ENCODE measurements at places on chromosomes 6 and 20.

GRCh38 chr6:75272145-75272840, 12.3 kb downstream of the TMEM30A start:
- no peak overlapping the region for H3K4me3 ChIP-seq
- H3K36me3 ChIP-seq, result peaks cover 3% of the 10 kb centered on the region
- no peaks in the 10 kb centered on the region for H3K4me1 ChIP-seq
- H3K27me3 ChIP-seq, result no peaks in the 10 kb centered on the region
- H3K27ac ChIP-seq, result no peak overlapping the region
- DNase-seq, result no peak

- peaks cover 10% of the 10 kb centered on the region for H3K27me3 ChIP-seq
- peak; percentile 55 for DNase-seq
- no peak within 1 kb of the TSS for H3K4me3 ChIP-seq
- no peak within 1 kb of the TSS for H3K27ac ChIP-seq
- no peaks in the 10 kb centered on the region for H3K36me3 ChIP-seq
These were observed at the start of gene MUC22 for GRCh38 chr6:31010393-31011060. TSS of gene MUC22 (plus strand) at chr6:31010474. CDS start at chr6:31010707, 233 bp downstream.

DNA sequence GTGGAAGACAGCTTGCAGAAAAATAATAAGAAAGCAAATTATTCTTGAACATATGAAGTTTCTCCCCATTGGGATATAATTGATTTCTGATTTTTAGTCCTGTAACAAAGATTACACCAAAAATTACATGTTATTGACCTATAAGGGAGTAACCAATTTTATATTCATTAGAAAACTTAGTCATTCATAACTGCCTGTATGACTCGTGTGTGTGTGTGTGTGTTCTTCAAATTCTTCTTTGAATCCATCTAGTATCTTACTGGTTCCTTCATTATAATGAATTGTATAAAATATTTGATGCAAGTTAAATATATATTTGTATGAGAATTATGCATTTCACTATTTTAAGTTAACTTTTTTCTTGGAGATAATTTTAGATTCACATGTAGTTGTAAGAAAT, 310.4 kb downstream of the HAO1 start:
- no peak overlapping the region for H3K27ac ChIP-seq
- DNase-seq, result no peak
- H3K36me3 ChIP-seq, result no peaks in the 10 kb centered on the region
- no peak overlapping the region for H3K4me3 ChIP-seq

- no peaks in the 10 kb centered on the region for H3K36me3 ChIP-seq
- H3K27ac ChIP-seq, result no peak overlapping the region
- H3K27me3 ChIP-seq, result peaks cover 20% of the 10 kb centered on the region
- no peak overlapping the region for H3K4me3 ChIP-seq
These were observed 2.8 kb upstream of the LBP start for GRCh38 chr20:38343311-38344106.

GRCh38 chr6:2192976-2193375, 52.4 kb downstream of the GMDS start:
- H3K4me3 ChIP-seq, result no peak overlapping the region
- peak; percentile 74 for DNase-seq
- H3K27ac ChIP-seq, result no peak overlapping the region
- no peaks in the 10 kb centered on the region for H3K36me3 ChIP-seq

GRCh38 chr20:50788045-50788991, 6.5 kb upstream of the BCAS4 start:
- DNase-seq, result peak; percentile 11
- H3K27ac ChIP-seq, result no peak overlapping the region
- H3K27me3 ChIP-seq, result no peaks in the 10 kb centered on the region
- peaks cover 9% of the 10 kb centered on the region for H3K4me1 ChIP-seq
- no peaks in the 10 kb centered on the region for H3K36me3 ChIP-seq
- no peak overlapping the region for H3K4me3 ChIP-seq

- H3K36me3 ChIP-seq, result no peaks in the 10 kb centered on the region
- peaks cover 14% of the 10 kb centered on the region for H3K4me1 ChIP-seq
- no peaks in the 10 kb centered on the region for H3K27me3 ChIP-seq
- no peak overlapping the region for H3K27ac ChIP-seq
These were observed 46.9 kb upstream of the TRIM26 start for GRCh38 chr6:30260036-30260504.

DNA sequence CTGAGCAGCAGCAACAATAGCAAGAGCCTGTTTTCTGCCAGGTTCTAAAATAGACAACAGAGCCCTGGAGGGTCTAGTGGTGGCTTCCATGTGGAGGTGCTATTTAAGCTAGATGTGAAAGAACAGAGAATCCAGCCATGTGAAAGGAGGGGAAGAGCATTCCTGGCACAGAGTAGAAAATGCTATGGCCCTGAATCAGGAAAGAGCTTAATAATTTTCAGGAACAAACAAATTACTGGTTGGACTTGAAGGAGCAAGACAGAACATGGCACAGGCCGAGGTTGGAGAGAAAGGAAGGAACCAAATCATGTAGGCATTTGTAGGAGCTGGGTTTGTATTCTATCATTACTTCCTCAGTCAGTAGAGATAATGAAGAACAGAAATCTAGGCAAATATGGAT, 98.3 kb downstream of the AIG1 start:
- H3K27ac ChIP-seq, result no peak overlapping the region
- DNase-seq, result no peak
- H3K4me1 ChIP-seq, result no peaks in the 10 kb centered on the region
- no peaks in the 10 kb centered on the region for H3K36me3 ChIP-seq
- no peaks in the 10 kb centered on the region for H3K27me3 ChIP-seq

- no peaks in the 10 kb centered on the region for H3K4me1 ChIP-seq
- DNase-seq, result no peak
- no peak overlapping the region for H3K27ac ChIP-seq
- no peaks in the 10 kb centered on the region for H3K36me3 ChIP-seq
- H3K27me3 ChIP-seq, result peaks cover 3% of the 10 kb centered on the region
- no peak overlapping the region for H3K4me3 ChIP-seq
These were observed 255.6 kb downstream of the PREX1 start for GRCh38 chr20:48571949-48572847.

DNA sequence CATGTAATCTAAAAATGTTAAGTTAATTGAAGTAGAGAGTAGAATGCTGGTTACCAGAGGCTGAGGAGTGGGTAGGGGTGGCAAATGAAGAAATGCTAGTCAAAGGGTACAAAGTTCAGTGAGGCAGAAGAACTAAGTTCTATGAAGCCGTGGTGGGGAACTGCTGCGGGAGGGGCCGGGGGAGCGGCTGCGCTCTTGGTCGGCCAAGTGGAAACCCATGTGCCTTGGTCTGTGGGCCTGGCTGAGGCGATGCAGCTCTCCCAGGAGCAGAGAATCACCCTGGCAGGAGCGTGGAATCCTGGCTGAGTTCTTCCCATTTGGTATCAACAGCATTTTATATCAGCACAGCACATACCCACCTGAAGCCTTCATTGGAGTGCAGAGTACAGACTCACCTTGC, 22.3 kb downstream of the TTLL2 start:
- peaks cover 35% of the 10 kb centered on the region for H3K27me3 ChIP-seq
- H3K4me3 ChIP-seq, result no peak overlapping the region
- H3K36me3 ChIP-seq, result no peaks in the 10 kb centered on the region
- no peak for DNase-seq
- H3K27ac ChIP-seq, result no peak overlapping the region
- peaks cover 20% of the 10 kb centered on the region for H3K4me1 ChIP-seq

- H3K4me3 ChIP-seq, result no peak overlapping the region
- no peaks in the 10 kb centered on the region for H3K4me1 ChIP-seq
- no peak overlapping the region for H3K27ac ChIP-seq
- no peak for DNase-seq
- H3K27me3 ChIP-seq, result peaks cover 3% of the 10 kb centered on the region
- H3K36me3 ChIP-seq, result no peaks in the 10 kb centered on the region
These were observed 36.9 kb upstream of the NT5E start for GRCh38 chr6:85412911-85413430.

DNA sequence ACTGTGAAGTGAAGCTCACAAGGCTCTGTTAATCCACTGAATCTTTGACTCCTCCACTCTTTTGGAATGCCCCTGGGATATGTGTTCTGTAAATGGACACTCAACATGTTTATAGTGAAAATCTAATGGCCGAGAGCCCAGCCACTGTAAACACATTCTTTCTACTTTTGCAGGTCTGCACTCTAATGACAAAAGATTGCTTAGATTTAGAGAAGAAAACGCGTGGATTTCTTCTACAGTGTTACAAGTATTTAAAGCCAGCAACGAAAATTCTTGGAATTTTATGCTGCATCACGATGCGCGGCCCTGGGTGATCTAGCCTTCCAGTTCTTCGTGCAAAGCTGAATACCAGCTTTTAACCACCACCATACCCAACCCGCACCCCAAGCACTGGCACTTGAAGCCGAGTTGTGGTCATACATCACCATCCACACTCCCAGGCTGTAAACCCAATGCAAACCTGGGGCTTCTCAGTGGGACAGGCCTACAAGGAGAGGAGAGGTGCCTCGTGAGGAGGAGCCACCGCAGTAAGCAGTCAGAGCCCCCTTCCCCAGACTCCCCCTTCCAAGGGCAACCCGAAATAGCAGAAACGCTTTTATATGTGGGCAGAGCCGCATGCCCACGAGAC, 3.7 kb upstream of the FOXO3 start:
- DNase-seq, result no peak
- no peak overlapping the region for H3K4me3 ChIP-seq
- peaks cover 37% of the 10 kb centered on the region for H3K4me1 ChIP-seq
- H3K36me3 ChIP-seq, result no peaks in the 10 kb centered on the region

DNA sequence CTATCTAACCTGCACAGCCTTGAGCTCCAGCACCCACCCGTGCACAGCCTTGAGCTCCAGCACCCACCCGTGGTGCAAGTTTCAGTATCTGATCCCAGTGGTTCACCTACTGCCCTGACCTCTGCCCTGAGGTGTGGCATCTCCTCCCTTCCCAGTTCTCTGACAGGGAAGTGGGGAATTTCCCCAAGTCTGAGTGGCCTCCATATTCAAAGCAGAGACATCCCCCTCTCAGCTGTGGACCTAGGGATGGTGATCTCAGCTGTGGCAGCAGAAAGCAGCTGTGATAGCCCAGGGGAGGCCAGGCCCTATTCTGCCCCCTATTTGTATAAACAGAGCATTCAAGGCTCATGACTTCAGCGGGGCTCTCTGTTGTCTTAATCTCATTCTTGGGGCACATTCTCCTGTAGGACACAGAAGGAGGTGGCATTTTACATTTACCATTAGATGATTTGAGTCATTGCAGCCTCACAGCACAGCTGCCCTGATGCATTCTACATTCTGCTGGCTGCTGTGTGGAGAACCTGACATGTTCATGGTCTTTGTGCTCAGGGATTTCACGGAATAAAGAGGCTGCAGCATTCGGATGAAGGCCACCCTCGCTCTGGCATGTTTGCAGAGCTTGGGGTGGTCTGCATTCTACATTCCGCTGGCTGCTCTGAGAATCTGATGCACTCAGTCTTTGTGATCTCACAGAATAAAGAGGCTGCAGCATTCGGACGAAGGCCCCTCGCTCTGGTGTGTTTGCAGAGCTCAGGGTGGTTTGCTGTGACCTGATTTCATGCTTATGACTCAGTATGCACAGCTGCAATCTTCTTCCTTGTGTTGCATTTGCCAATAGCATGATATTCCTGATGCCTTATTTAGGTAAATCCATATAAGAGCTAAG, 16.9 kb downstream of the GPR31 start:
- no peak overlapping the region for H3K4me3 ChIP-seq
- H3K36me3 ChIP-seq, result no peaks in the 10 kb centered on the region
- no peaks in the 10 kb centered on the region for H3K27me3 ChIP-seq
- H3K27ac ChIP-seq, result no peak overlapping the region
- H3K4me1 ChIP-seq, result peaks cover 19% of the 10 kb centered on the region

GRCh38 chr6:54299542-54300269, 8.5 kb upstream of the TINAG start:
- no peak overlapping the region for H3K4me3 ChIP-seq
- H3K27ac ChIP-seq, result no peak overlapping the region
- no peaks in the 10 kb centered on the region for H3K4me1 ChIP-seq
- DNase-seq, result no peak
- H3K36me3 ChIP-seq, result no peaks in the 10 kb centered on the region
- no peaks in the 10 kb centered on the region for H3K27me3 ChIP-seq

GRCh38 chr20:34824452-34824805, 1.0 kb downstream of the NCOA6 start:
- DNase-seq, result peak; percentile 58
- peaks cover 17% of the 10 kb centered on the region for H3K4me1 ChIP-seq
- H3K36me3 ChIP-seq, result no peaks in the 10 kb centered on the region

GRCh38 chr6:108711826-108712225, 136.4 kb upstream of the ARMC2 start:
- H3K4me1 ChIP-seq, result peaks cover 16% of the 10 kb centered on the region

DNA sequence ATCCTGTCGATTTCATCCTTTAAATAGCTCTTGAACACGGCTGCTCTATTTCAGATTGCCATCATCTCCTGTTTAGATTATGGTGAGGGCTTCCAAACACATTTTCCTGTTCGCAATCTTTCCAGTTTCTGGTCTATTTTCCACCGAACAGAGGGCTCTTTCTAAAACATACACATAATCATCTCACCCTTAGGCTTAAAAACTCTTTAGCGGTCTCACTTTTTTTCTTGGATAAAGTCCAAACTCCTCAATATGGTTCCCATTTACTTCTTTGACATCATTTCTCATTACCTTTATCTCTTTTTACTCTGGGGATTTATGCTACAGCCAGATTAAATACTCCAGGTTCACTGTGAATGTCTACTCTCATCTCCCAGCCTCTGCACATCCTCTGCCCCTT, 103.4 kb upstream of the STMND1 start:
- no peaks in the 10 kb centered on the region for H3K36me3 ChIP-seq
- no peak overlapping the region for H3K4me3 ChIP-seq

DNA sequence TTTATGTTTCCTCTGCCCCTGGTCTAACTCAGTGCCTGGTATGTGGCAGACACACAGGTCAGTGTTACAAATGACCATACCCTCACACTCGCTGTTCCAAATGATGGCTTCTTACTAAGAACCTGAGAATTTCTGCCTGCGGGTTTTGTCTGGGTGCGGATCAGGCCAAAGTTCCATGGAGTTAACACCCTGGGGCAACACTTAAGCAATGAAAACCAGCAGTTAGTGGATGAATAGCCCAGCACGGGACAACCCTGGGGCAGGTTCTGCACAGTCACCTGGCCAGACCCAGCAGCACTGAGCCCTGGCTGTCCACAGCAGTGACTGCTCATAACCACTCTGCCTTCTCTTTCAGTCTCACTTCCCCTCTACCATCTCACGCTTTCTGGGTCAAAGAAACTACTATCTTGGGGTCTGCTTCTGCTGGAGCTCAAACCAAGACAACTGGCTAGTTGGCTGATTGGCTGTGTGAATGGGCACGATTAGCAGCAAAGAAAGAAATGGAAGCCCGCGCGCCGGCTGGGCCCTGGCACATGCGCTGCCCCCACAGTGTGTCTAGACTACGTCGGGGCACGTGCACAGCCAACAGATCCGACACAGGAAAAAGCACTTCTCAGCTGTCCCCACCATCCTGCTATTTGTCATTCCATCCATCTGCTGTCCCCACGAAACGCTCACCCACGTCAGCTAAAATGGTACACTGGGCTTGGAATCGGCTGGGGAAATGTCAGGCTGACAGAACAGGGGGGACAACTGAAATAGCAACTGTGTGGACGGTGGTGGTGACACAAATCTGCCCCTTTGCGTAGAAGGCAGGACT, 36.6 kb downstream of the MGME1 start:
- no peak for DNase-seq
- no peak overlapping the region for H3K4me3 ChIP-seq
- no peaks in the 10 kb centered on the region for H3K4me1 ChIP-seq
- H3K27ac ChIP-seq, result no peak overlapping the region

Measured in common myeloid progenitor, CD34-positive (primary cell).